Kasumi-1 (cell line): ENCODE measurements at places on chromosomes 7 and 10.
A peak's percentile ranks its signal among the peaks of the same experiment; 100 is the strongest.

DNA sequence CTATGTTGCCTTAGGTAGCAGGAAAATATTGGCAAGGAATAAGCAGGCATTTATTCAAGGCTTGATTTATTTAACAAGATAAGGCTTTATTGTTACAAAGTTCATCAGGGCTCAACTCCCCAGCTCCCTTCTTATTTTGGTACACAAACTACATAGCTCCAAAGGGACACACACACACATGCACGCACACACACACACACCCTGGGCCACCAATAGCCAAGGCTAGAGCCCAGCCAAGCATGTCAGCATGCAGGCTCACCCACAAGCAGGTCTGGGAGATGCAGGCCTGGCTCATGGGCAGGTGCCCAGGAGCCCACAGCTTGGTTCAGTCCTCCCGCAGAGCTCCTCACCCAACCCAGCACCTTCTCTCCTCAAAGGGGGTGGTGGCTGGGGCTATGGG, 23.4 kb downstream of the LEP start:
- DNase-seq, result no peak

DNA sequence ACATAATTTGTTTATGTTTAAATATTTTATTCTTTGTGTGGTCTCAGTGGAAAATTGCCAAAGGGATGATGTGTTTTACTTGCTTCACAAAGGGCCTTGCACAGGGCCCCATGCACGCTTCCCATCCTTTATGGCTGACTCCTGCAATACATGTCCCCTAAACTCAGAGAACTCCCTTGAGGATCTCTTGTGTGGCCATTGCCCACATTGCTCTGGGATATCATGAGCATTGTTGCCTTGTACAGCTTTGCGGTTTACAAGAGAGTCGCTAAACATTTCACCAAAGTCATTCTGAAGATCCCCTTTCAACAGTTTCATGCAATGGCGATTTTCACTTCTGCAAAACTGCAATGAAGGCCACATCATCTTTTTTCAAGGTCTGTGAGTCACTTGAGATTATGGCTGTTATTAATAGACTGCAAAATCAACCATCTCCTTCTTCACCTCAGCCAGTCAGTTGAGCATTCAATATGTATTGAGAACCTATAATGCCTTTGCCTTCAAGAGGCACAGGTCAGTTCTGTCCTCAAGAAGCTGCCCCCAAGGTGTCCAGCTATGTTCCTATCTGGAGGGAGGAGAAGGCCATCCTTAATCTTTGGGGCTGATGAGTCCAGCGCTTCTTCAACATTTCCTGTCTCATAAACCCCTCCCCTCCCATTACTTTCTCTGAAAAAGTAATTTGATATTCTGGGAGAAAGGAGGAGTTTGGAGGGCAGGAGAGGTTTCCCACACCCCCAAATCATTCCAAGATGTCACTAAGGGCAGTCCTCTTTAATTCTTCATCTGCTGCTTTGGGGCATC, 108.1 kb downstream of the CCDC71L start:
- DNase-seq, result peak; percentile 11

DNA sequence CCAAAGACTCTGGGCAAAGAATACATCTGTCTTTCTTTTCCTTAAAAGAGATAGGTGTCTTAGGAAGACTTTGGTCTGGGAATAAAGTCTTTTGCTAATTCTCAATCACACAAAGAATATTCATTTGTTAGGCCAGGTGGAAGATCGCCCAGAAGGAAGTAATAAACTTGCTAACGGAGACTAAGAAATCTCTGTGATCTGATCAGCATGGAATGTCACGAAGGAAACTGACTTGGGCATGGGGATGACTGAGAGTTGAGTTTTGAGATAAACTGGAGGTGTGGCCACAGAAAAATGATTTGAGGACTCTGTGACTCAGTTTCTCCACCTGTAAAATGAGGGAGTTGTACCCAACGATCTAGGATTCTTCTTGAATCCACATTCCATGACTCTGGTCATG, 161.1 kb upstream of the SVIL start:
- DNase-seq, result no peak

- DNase-seq, result peak; percentile 94
Observed at GRCh38 chr10:59991661-59992060, 85.3 kb upstream of the CCDC6 start.

DNA sequence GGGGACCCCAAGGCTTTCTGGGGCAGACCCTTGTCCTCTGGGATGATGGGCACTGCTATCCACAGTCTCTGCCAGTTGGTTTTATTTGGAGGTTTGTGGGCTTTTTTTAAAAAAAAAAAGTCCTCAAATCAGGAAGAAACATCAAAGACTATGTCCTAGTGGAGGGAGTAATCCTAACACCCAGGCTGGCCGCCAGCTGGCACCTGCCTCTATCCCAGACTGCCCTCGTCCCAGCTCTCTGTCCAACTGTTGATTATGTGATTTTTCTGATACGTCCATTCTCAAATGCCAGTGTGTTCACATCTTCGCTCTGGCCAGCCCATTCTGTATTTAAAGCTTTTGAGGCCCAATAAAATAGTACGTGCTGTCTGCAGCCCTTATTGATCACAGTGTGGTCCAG, 61.0 kb upstream of the LRRC4 start:
- DNase-seq, result no peak

- no peak for DNase-seq
Observed at GRCh38 chr7:96870185-96870584, 135.2 kb upstream of the DLX6 start.
